T-helper 2 cell (primary cell): ENCODE measurements at places on chromosomes 3 and 15.

GRCh38 chr3:127610105-127610504, 11.9 kb downstream of the MCM2 start:
- DNase-seq, result no peak

- peak; percentile 25 for DNase-seq
Observed at GRCh38 chr3:179037351-179037750, 34.3 kb downstream of the ZMAT3 start.

- no peak for DNase-seq
Observed at GRCh38 chr3:23550402-23550801, 255.4 kb upstream of the UBE2E1 start.

DNA sequence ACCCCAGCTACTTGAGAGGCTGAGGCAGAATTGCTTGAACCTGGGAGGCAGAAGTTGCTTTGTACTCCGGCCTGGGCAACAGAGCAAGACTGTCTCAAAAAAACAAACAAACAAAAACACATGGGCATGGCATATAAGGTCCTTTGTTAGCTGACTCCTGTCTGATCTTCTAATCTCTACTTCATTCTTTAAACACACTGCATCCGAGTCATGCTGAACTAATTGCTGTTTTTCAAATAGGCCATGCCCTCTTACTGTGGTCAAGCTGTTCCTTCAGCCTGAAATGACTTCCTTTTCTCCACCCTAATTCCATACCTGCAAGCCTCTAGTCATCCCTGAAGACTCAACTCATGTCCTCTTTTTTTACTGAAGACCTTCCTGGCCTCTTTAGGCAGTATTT, 22.3 kb upstream of the SLMAP start:
- DNase-seq, result no peak

DNA sequence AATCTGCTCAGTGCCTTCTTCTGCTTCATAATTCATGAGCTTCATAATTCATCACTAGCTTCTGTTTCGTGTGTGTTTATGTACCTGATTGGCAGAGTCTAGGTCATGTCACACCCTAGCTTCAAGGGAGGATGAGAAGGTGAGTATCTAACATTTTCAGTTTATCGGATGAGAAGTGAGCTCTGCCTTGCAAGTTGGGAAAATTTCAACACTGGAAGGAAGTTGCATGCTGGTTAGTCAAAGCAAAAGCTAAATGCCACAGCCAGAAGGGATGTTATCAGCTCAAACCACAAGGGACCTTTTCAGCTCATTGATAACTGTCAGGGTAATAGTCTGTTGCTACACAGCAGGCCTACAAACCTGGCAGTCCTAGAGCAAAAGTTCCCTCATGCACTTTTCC, 7.3 kb upstream of the TNFSF10 start:
- no peak for DNase-seq

- DNase-seq, result no peak
Observed at GRCh38 chr15:39890621-39891020, 29.4 kb downstream of the GPR176 start.

- DNase-seq, result no peak
Observed at GRCh38 chr15:39131609-39132008, 449.3 kb upstream of the THBS1 start.
